ENCODE measurements at places on chromosomes 13 and 19.

DNA sequence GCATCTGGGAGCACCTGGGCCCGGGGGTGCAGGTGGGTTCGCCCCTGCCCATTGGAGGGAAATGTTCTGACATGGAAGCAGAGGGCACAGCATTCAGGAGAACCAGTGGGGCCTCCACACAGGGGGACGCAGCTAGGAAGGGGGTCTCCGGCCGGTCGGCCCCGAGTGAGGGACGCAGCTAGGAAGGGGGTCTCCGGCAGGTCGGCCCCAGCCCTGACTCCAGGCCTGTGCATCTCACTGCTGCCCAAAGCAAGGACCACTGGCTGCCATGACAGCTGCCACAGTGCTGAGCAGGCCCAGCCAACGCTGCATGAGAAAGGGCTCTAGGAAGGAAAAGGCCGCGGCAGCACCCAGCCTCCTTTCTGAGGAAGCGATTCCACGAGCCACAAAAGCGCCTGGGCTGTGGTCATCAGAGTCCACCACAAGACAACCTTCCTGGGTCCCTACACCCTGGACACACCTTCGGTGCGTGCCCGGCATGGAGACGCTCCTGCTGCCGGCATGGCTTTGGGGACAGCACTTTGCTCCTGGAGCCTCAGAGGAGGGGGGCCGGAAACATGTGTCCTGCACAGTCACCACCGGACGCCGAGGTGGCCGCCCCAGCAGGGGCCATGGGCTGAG lies 9.7 kb downstream of the RASA3 start:
- DNase-seq = no peak

- no peak for DNase-seq
These were observed 9.1 kb upstream of the BCAM start for GRCh38 chr19:44799627-44800346.

- no peak for DNase-seq
These were observed 36.4 kb downstream of the CCL25 start for GRCh38 chr19:8088752-8089663.

DNA sequence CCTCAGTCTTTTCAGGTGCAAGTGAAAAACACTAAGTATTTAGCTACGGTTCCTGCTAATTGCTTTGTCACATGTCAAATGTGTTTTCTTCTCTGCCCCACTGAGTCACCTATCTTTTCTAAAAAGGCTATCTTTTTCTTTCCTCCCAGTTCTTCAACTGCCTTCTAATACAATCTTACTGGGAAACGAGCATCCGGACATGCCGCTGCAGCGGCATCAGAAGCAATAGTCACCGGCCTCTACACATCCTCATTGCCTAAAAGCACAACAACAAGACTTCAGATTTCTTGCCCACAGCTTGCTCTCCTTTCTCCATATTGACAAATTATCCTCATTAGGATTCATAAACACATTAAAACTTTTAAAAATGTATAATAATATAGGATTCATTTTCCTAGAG lies 1.2 kb downstream of the PCDH9 start:
- DNase-seq = no peak

DNA sequence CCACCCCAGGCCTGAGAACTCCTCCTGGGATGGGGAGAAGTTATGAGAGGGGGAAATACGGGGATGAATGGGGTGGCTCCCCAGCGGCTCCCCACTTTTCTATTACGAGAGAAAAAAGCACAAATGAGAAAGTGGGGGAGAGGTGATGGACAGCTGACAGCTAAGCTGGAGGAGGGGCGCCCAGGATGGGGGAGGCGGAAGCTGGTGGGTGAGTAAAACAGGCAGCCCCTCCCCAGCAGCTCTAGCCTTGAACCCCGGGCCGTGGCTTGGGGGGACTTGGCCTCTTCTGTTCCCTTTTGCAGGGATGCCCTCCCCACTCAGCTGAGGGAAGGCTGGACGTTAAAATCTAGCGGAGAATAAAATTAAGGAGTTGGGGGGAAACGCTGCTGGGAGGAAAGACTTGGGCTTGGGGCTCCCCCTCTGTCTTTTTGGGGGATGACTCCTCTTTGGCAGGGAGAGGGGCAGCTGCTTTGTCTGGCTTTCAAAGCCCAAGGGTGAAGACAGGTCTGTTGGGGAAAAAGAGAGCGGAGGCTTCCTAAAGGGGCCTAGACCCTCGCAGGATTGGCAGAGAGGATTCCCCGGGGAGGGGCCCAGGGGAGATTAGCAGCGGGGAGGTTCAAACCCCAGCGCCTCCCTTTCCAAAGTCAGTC lies 1.4 kb upstream of the SAMD1 start:
- DNase-seq = no peak

DNA sequence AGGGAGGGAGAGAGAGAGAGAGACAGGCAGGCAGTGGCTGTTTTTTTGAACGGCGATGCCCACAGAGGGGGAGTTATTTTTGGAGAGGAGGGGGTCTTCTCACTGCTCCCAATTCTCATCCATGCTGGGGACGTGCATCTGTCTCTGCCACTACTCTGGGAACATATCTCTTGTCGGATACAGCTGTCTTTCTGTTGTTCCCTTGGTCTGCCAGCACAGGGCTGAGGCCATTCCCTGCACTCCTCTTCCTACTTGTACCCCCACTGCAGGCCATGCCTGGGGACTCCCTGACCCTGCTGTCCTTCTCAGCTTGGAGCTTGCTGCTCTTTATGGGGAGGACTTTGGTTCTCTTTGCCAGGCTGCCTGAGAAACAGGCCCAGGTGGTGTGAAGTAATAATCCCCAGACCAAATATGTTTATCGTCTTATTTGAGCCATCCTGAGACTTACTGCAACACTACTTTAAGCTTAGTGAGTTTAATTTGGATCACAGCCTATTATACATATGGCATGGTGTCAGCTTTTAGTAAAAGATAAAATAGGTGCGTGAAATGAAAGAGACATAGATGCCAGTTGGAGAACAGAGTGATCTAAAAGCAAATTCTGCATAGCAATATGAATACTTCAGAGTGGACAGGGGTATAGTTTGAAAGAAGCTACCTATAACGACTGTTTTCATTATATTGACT lies 19.1 kb downstream of the LRCH1 start:
- no peak for DNase-seq

- DNase-seq = no peak
These were observed 141.6 kb upstream of the RFC3 start for GRCh38 chr13:33676045-33676989.

GRCh38 chr19:23799321-23799720 lies 40.6 kb upstream of the ZNF681 start:
- DNase-seq = no peak

DNA sequence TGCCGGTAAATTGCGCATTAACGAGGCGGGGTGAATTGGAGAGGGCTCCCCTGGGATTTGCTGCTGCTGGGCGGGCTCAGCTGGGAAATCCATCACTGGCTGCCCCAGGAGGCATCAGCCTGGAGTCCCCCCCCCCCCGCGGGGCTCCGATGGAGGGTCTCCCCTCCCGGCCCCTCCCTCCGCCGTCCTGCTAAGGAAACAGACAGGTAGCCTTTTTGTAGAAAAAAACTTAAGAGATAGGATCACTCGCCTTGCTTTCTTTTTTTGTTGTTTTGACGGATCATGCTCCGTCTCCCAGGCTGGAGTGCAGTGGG lies 6.8 kb downstream of the TLE6 start:
- no peak for DNase-seq

DNA sequence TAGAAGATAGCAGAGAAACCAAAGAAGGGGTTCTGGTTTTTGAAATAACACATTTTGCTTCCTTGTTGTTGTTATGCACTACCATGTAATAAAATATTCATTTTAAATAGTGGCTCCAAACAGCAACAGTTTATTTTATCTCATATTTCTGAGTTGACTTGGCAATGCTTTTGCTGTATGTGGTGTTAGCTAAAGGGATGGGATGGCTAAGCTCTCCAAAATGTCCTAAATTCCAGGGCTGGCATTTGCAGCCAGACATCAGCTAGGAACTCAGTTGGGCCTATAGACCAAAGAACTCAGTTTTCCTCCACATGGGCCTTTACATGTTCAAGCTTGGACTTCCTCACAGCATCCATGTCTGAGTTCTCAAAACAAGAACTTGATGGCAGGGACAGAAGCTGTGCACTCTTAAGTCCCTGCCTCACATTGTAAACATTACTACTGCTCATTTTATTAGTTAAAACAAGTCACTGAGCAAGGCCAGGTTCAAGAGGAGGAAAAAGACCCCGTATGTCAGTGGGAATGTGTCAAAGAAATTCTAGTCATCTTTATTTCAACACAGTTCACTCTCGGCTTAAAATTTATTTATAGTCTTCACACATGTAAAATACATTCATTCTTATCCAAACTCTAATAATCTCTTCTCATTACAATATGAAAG lies 819.3 kb upstream of the PCDH20 start:
- DNase-seq = no peak

DNA sequence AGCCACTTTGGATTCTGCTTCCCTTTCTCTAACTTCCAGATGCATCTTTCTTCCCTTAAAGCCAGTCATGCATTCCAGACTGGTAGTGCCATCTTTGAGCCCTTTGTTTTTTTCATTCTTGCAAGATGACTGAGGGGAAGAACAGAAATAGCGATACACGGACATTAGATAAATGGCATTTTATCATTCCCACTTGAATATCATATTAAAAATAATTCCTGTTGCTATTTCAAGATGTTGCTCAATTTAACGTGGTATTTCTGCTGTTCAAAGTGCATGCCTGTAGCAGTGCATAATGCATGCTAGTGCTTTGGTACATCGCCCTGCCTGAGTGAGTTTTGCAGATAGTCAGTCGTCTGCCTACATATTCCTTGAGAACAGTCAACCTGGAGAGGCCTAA lies 140.6 kb upstream of the FRY start:
- no peak for DNase-seq

- no peak for DNase-seq
These were observed 383.4 kb downstream of the IRS2 start for GRCh38 chr13:109403012-109403421.

- no peak for DNase-seq
These were observed 54.8 kb downstream of the EPS15L1 start for GRCh38 chr19:16416991-16417390.

DNA sequence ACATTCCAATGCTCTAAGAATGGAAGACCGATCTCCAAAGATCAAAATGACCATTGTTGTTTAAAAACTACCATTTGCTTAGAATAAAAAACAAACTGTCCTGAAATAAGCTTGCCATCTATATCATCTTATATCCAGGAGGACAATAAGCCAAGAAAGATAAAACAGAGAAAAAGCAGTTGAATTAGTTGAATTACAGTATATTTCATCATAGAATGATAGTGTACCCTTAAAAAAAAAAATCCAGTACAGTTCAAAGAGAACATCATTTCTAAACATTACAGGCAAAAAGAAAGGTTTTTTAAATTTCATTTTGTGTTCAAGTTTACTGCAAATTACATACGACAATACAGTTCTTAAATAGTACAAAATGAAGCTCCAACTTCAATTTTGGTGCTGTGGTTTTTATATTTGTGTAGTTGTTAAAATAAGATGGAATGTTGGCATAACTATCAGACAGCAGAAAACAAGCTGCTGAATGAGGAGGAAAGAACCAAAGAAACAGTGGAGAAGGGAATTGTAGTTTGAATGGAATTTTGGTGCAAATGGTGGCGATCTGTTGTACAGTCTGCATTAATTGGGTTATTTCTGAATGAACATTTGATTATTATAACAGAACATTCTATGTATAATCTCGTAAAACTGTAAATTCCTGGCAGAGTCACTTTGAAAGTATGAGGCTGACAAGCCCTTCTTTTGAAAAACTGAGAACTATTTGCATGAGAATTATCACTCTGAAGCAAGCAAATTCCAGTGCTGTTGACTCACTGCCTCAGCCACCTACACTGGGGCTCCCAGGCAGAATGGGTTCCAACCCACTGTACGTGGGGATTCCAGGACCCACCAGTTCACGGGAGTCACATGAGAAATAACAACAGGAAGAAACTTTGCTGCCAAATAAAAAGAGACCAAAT lies 37.7 kb downstream of the LHFPL6 start:
- peak; percentile 36 for DNase-seq

DNA sequence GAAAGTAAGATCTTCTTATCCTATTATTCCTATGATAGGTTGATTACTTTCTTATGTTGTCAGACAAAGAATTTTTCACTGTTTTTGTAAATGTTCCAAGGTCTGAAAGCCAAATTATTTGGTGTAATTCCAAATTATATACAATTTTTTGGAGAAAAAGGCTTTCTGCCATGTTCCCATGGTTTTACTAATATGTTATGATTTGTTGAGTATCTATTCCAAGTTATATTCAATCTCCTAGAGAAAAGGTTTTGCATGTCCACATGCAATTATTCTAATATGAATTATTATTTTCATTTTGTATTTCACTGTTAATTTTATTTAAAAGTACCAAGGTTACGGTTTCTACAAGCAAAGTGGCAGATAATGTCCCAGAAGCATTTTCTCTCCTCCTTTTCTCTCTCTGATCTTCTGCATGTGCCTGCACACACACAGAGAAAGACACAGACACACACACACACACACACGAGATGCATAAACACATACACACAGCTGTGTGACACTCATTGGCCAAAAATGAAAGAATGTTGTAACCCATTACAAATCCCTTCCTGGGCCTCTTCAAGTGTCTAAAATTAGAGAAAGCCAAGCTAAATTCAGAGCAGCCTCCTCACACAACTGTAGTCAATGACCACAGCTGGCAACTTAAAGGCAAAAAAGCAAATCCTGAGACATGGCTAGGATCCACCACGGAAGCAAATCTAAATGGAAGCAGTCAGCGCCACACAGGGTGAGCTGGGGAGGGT lies 621.0 kb downstream of the EFNB2 start:
- no peak for DNase-seq

DNA sequence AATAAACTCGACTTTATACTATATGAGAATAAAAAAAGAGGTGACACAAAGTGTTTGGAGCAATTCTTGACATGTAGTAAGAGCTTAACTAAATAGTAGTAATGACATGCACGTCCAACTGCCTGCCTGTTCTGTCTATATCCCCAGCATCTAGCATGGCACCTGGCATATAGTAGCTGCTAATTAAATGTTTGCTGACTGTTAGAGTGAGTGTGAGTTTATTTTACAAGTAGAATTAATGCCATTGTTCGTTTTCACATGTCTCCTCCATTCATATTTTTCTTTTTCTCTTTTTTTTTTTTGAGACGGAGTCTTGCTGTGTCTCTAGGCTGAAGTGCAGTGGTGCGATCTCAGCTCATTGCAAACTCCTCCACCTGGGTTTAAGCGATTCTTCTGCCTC lies 38.4 kb upstream of the RNF113B start:
- DNase-seq = no peak

DNA sequence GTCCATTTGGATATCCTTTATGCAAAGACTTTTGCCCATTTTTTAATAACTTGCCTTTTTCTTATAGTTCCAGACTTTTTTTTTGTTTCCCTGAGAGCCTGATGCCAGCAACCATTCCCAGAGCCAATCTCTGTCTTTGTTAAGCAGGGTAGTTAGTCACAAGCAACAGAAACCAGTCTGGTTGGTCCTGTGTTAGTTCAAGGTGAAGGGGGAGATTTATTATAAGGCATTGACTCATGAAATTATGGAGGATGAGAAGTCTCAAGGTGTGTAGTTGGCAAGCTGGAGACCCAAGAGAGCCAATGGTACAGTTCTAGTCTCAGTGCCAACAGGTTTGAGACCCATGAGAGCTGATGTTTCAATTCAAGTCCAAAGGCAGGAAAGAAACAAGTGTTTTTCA lies 33.0 kb downstream of the GPR12 start:
- peak; percentile 55 for DNase-seq

- no peak for DNase-seq
These were observed 74.2 kb upstream of the ZNF536 start for GRCh38 chr19:30297969-30298368.

All from epithelial cell of prostate (primary cell).